ENCODE measurements at places on chromosomes 11 and 22.

- no peak for DNase-seq
Measured at GRCh38 chr11:113572136-113572735, 97.0 kb upstream of the DRD2 start.

DNA sequence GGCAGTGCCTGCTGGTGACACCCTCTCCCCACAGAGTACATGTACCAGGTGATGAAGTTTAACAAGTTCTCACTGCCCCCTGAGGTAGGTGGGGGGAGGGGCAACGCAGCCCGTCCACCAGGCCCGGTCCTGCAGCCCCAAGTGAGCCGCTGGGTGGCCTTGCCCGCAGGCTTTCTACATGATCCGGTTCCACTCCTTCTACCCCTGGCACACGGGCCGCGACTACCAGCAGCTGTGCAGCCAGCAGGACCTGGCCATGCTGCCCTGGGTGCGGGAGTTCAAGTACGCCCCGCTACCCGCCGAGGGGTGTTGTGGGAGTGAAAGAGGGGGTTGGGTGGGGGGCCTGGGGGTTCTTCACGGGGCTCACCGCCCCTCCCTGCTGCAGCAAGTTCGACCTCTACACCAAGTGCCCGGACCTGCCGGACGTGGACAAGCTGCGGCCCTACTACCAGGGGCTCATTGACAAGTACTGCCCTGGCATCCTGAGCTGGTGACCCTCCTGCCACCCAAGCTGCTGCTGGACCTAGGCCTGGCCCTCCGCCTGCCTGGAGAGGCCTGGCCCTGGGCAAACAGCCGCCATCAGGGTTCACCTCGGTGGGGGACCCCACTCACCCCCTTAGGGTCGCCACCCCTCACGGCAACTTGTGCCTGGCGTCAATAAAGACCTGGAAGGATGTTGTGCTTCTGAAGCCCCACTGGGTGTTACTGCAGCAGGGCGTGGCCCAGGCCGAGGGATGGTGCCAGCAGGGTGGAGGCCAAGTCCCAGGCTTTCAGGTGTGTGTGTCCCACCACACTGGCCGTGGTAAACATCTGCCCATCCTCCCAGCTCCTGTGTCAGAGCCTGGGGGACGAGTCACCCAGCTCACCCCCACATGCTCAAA lies 2.9 kb downstream of the MIOX start:
- DNase-seq = no peak

GRCh38 chr11:88280673-88281316 lies 56.7 kb downstream of the CTSC start:
- no peak for DNase-seq

- no peak for DNase-seq
Measured at GRCh38 chr11:33723238-33723881, 12.9 kb downstream of the CD59 start.

GRCh38 chr11:8917157-8917825 lies 6.3 kb downstream of the AKIP1 start:
- DNase-seq = no peak

DNA sequence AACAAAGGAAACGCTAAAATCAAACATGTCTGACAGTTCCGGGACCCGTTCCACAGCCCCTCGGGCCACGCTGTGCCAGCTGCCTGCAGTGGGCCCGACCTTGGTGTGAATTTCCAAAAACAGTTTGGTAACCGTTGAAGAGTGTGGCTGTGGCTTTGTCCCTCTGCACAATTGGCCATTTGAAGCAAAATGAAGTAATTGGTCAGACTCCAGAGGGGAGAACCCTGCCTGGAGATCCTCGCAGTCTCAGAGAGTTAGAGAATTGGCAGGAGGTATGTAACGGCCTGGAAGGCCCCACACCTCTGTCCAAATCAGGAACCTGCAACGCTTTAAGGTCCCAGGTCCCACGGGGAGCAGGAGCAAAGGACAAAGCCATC lies 26.3 kb downstream of the TRMU start:
- DNase-seq = no peak
